ENCODE measurements at places on chromosomes 4 and X.

DNA sequence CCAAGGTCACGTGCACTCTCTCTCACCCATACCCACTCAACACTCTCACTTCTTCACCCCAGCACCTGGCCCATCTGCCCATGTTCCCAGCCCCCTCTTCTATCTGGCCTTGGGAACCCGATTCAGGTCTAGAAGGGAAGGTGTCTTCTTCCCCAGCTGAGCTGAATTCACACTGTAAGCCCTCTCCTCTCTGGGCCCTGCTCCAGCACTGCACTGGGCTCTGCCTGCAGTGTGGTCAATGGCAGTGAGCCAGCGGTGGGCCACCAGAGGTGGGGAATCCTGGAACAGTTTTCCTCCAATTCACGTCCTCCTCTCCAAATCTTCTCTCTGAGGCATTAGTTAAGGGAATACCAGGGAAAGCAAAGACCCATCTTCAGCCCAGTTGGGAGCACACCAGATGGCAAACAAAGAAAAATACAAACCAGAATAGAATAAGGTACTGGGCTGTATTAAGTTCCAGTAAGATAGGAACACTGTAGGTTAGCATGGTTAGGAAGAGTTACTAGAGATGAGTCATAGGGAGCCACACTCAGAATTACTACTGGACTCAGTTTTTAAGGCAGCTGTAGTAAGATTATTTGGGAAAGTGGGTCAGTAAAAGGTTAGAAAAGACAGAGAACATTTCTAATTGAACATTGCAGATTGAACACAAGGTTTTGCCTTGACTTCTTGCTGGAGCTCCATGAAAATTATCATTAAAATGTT is 5.0 kb downstream of the AWAT2 start:
- no peaks in the 10 kb centered on the region for H3K27me3 ChIP-seq
- no peaks in the 10 kb centered on the region for H3K36me3 ChIP-seq
- H3K27ac ChIP-seq = no peak overlapping the region

- H3K4me3 ChIP-seq = no peak overlapping the region
- H3K4me1 ChIP-seq = no peaks in the 10 kb centered on the region
- no peak for DNase-seq
- H3K27ac ChIP-seq = no peak overlapping the region
- no peaks in the 10 kb centered on the region for H3K36me3 ChIP-seq
- no peaks in the 10 kb centered on the region for H3K27me3 ChIP-seq
Observed at GRCh38 chrX:34365471-34365870, 233.4 kb upstream of the FAM47A start.

GRCh38 chr4:3315566-3315965 is 22.7 kb downstream of the RGS12 start:
- H3K27ac ChIP-seq = no peak overlapping the region
- no peak overlapping the region for H3K4me3 ChIP-seq
- DNase-seq = peak; percentile 13
- no peaks in the 10 kb centered on the region for H3K4me1 ChIP-seq
- H3K36me3 ChIP-seq = no peaks in the 10 kb centered on the region

- no peaks in the 10 kb centered on the region for H3K27me3 ChIP-seq
- no peak overlapping the region for H3K27ac ChIP-seq
- no peak overlapping the region for H3K4me3 ChIP-seq
- no peaks in the 10 kb centered on the region for H3K4me1 ChIP-seq
- H3K36me3 ChIP-seq = no peaks in the 10 kb centered on the region
- no peak for DNase-seq
Observed at GRCh38 chr4:153348006-153348405, 3.5 kb downstream of the MND1 start.

- H3K36me3 ChIP-seq = no peaks in the 10 kb centered on the region
- no peaks in the 10 kb centered on the region for H3K4me1 ChIP-seq
- DNase-seq = no peak
- H3K27me3 ChIP-seq = no peaks in the 10 kb centered on the region
Observed at GRCh38 chrX:117998171-117998570, 118.4 kb downstream of the KLHL13 start.

GRCh38 chr4:113049421-113050370 is at the start of gene ANK2:
TSS of gene ANK2 (plus strand) at chr4:113049653. CDS start at chr4:113049729, 76 bp downstream.
- H3K27me3 ChIP-seq = no peaks in the 10 kb centered on the region
- no peaks in the 10 kb centered on the region for H3K36me3 ChIP-seq
- H3K4me1 ChIP-seq = no peaks in the 10 kb centered on the region
- H3K27ac ChIP-seq = no peak within 1 kb of the TSS
- H3K4me3 ChIP-seq = no peak within 1 kb of the TSS

DNA sequence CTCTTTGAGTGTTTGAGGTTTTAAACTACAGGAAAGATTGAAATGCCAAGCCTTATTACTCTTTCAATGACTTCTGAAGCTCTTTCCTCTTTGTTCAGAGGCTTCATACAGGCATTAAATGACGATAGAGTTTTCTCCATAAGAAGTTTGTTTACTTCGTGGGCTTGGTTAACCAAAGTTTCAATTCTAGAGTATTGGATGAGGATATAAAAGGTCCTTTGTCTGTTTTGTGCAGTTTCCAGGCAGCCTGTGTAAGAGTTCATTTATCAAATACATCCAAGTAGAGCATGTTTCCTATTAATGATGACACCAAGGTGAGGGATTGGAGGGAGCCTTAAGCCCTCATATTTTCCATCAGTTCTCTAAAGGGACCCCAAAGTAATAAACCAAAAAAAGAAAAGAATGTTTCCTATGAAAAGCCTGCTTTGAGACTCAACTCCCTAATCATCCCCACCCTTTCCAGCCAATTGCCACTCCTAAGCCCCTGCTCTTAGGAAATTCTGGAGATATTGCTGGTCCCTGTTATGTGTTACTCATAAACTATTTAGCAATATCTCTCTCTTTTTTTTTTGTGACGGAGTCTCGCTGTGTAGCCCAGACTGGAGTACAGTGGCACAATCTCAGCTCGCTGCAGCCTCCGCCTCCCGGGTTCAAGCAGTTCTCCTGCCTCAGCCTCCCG is 106.2 kb upstream of the IL13RA1 start:
- H3K4me1 ChIP-seq = no peaks in the 10 kb centered on the region
- H3K4me3 ChIP-seq = no peak overlapping the region
- no peak for DNase-seq
- H3K27ac ChIP-seq = no peak overlapping the region
- no peaks in the 10 kb centered on the region for H3K27me3 ChIP-seq
- H3K36me3 ChIP-seq = no peaks in the 10 kb centered on the region

DNA sequence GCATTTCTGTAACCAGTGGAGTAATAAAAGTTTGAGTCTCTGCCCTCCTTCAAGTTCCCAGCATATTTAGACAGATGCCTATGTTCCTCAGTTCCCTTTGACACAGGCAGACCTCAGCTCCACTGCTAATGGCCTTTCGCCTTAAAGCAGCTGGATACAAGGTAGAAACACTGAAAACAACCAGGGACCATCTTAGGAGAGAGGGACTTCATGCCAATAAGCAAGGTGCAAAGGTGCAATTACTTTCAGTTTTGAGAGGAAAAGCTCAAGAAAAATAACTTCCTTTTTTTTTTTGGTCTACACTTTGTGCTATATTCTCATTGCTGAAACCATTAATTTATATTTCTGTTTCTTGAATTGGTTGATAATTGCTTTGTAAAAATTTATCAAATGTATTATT is 781.9 kb upstream of the GALNTL6 start:
- no peaks in the 10 kb centered on the region for H3K27me3 ChIP-seq
- DNase-seq = no peak
- H3K4me1 ChIP-seq = no peaks in the 10 kb centered on the region
- H3K36me3 ChIP-seq = no peaks in the 10 kb centered on the region
- no peak overlapping the region for H3K4me3 ChIP-seq

DNA sequence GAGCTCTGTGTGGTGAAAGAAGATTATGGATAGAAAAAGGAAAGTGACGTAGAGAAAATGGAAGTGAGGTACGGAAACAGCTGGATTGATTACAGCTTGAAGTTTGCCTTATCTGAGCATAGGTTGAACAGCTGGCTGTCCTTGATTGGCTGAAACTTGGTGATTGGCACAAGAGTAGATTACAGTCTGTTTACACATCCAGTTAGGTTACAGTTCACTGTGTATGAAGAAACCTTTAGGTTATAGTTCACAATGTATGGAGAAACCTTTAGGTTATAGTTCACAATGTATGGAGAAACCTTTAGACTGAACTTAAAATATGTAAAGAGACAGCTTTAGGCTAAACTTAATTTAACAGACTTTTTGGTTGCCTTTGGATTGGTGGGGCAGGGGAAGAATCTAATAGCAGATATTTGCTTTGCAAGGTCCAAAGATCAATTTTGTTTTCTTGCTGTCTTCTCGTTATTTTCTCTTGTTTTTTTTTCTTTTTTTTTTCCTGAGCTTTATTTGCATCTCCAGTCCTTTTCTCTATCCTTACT is 15.6 kb upstream of the ART3 start:
- no peaks in the 10 kb centered on the region for H3K36me3 ChIP-seq
- H3K27me3 ChIP-seq = no peaks in the 10 kb centered on the region
- no peak overlapping the region for H3K27ac ChIP-seq
- no peak overlapping the region for H3K4me3 ChIP-seq
- peak; percentile 69 for DNase-seq

- no peaks in the 10 kb centered on the region for H3K36me3 ChIP-seq
- H3K27ac ChIP-seq = no peak overlapping the region
- no peak overlapping the region for H3K4me3 ChIP-seq
- DNase-seq = no peak
- peaks cover 10% of the 10 kb centered on the region for H3K27me3 ChIP-seq
- H3K4me1 ChIP-seq = peaks cover 2% of the 10 kb centered on the region
Observed at GRCh38 chr4:56650262-56651055, 30.6 kb downstream of the HOPX start.

DNA sequence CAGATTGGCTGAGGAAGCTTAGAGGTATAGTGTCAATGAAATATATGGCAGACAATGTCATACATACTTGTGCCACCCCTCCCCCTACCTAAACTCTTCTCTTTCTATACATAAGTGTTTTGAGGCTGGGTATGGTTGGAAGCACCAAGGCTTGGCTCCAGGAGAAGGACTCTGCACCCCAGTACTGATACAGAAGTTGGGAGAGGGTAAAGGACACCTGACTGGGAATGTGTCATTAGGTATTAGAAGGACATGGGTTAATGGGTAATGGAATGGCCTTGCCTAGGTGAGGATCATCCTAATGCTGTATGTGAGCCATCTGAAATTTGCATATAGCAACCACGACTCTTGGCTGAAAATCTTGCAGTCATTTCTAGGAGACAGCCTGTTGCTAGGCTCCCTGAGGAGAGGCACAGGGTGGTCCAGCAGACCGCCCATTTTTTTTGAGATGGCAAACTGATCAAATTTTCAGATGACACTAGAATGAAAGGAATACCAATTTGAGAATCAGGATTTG is 26.8 kb upstream of the AP1S2 start:
- H3K4me1 ChIP-seq = no peaks in the 10 kb centered on the region
- H3K36me3 ChIP-seq = no peaks in the 10 kb centered on the region
- H3K27ac ChIP-seq = no peak overlapping the region
- no peaks in the 10 kb centered on the region for H3K27me3 ChIP-seq
- no peak for DNase-seq
- no peak overlapping the region for H3K4me3 ChIP-seq

- no peak overlapping the region for H3K4me3 ChIP-seq
- no peak overlapping the region for H3K27ac ChIP-seq
- DNase-seq = no peak
Observed at GRCh38 chrX:2313864-2314640, 186.7 kb downstream of the DHRSX start.

DNA sequence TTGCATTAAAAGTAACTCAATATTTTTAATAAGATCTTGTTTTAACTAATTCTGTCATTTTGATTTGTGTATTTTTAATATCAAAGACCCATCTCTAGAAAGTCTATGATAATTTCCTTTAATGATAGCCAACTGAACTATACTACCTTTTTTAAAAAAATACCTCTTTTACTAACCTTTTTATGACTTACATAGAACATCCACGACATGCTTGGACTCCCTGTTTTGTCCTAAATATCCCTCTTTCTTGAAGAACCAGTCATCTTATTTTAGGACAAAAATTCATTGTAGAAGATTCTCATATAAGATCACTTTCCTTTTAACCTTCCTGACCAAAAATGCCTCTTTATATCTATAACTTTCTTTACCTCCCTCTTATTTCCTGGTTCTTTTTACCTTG is 76.8 kb upstream of the GC start:
- no peaks in the 10 kb centered on the region for H3K4me1 ChIP-seq
- H3K27ac ChIP-seq = no peak overlapping the region
- H3K27me3 ChIP-seq = no peaks in the 10 kb centered on the region
- no peaks in the 10 kb centered on the region for H3K36me3 ChIP-seq
- H3K4me3 ChIP-seq = no peak overlapping the region

All from colonic mucosa (tissue), 4 donors.